Right lung (tissue), 10 donors: ENCODE measurements at places on chromosomes 6 and 20. TPM values are rescaled to one million over a fixed set of nuclear protein-coding genes. Genes with fewer than 3 reads are reported as not detected.

- DNase-seq = no peak
These were observed 16.1 kb downstream of the FBXO30 start for GRCh38 chr6:145798530-145798929.

DNA sequence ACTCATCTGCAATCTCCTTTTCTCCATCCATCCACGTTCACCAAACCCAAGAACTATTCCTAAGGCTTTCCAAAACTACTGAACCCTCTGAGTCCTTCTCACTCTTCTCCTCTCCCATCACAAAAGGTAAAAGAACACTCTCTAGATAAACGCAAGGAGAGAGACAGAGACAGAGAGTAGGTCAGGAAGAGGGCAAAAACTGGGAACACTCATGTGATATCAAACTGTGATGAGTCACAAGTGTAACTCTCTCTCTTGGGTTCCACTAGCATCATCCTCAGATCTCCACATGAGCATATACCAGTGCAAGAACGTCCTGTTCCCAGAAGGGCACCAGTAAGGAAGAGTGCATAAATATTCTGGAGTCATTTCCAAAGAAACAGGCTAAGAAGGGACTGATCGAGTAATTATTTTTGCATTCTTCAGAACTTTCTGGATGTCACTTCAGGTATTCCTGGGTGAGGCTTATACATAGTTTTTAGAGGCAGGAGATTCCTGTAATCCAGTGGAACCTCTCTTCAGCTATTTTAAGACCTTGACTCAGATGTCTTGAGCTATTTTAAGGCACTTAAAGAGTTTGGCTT lies 47.3 kb upstream of the STXBP5 start:
- DNase-seq = no peak

- no peak for DNase-seq
These were observed 906 bp upstream of the FOXP4 start for GRCh38 chr6:41545247-41545702.

- DNase-seq = no peak
These were observed 394.6 kb upstream of the PTCHD4 start for GRCh38 chr6:48505621-48506020.

DNA sequence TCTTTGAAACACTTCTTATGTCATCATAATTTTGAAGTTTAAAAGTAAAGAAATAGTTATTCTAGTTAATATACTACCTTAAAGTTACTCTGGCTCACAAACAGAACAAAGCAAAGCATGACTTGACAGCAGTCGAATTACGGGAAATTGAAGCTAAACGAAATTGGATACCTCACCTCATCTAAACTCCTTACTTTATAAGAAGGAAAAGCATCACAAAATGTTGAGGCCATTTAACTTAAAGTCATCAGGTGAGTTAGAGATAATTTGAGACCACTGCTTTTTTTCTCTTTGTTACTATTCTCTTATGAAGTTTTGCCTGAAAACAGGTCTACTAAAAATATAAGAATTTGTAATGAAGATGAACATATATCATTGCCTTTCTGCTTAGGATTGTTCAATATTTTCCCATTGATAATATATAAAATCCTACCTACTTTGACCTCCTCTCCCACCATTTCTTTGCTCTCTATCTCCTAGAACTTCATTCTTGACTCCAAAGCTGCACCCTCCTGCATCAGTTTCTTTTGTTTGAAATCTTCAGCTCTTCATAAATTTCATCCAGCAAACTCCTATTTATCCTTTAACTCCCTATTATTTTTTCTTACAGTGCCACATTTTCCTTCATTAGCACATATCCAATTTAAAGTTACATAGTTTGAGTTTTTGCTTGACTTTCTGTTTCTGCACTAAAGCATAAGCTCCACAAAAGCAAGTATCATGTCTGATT lies 510.7 kb upstream of the ZNF337 start:
- no peak for DNase-seq

DNA sequence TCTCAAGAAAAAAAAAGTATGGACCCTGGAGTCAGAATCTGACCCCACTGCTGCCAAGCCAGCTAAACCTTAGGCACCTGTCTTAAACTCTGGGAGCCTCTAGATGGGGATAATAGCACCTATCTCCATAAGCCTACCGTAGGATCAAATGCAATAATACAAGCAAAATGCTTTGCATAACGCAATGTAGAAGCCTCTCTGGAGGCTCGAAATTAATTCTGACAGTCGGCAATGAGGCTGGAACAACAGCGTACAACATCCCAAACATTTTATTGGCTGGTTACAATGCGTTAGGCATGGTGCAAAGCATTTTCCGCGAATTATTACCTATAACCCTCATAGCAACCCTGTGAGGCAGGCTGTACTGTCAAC lies 521 bp downstream of the CDK5RAP1 start:
- DNase-seq = no peak

Gene DDX43
- 0.26 TPM for polyA plus RNA-seq

Gene ETV7
- polyA plus RNA-seq = not detected

Gene DNAAF9
- 21.1 TPM for polyA plus RNA-seq

- no peak for DNase-seq
These were observed 505.2 kb downstream of the CBLN4 start for GRCh38 chr20:55500130-55500529.

GRCh38 chr6:66848244-66848953 lies 1141.4 kb upstream of the EYS start:
- DNase-seq = no peak

DNA sequence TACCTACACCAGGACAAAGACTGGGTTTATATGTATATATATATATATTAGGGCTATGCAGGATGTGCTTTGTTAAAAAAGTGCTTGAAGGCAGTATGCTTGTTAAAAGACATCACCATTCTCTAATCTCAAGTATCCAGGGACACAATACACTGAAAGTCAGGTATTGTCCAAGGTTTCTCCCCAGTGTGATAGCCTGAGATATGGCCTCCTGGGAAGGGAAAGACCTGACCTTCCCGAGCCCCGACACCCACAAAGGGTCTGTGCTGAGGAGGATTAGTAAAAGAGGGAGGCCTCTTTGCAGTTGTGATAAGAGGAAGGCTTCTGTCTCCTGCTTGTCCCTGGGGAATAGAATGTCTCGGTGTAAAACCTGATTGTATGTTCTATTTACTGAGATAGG lies 156.9 kb downstream of the GPX5 start:
- DNase-seq = no peak

GRCh38 chr6:26211963-26212362 lies 124.7 kb downstream of the HFE start:
- DNase-seq = no peak

Gene THBS2
- polyA plus RNA-seq = 8.0 TPM

DNA sequence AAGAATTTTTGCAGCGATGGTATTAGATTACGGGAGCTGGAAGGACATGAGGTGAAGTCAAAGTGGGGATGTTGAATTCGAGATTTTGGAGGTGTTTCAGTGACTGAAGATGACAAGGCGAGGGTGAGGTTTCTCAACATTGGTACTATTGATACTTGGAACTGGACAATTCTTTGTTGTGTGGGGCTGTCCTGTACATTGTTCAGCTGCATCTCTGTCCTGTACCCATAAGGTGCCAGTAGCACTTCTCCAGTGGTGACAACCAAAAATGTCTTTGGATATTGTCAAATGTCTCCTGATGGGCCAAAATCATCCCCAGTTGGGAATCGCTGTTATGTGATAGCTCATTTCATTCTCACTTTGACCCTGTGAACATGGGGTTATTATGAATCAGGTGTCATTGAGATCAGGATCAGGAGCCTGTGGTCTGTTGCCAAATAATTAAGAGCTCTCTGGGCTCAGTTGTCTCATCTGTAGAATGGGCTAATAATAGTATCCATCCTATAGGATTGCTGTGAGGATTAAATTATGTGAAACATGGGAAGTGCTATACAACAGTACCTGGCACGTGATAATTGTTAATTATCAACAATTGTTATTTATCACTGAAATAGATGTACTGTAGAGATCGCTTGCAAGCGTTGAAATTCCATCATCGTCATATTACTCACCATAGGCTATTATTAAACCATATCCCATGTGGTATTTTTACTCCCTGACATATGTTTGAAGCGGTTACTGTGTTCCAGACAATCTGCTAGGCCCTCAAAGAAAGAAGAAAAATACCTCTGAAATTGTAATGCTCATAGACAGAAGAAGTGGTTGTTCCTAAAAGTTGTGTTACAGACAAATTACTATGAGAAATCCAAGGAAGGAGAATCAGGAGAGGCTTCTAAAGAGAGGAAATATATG lies 48.5 kb upstream of the TTPAL start:
- DNase-seq = no peak
